ENCODE measurements at places on chromosomes 12 and 14. TPM values are rescaled to one million over a fixed set of nuclear protein-coding genes. Genes with fewer than 3 reads are reported as not detected.

Gene BCL11B
- total RNA-seq, result 1.1 TPM

Gene POU6F1
- total RNA-seq, result 6.4 TPM

Gene PLEKHD1
- total RNA-seq, result 1.2 TPM

Gene GPRC5D
- total RNA-seq, result not detected

Gene USP44
- 0.17 TPM for total RNA-seq

Gene TSHR
- total RNA-seq, result not detected

Gene PRICKLE1
- 1.3 TPM for total RNA-seq

All from HCT116 (cell line).